ENCODE measurements at places on chromosomes 4 and X.

- DNase-seq: no peak
These were observed 9.6 kb upstream of the MAP7D3 start for GRCh38 chrX:136260776-136261175.

- DNase-seq: no peak
These were observed 261.3 kb downstream of the TENM3 start for GRCh38 chr4:182504463-182504862.

- peak; percentile 43 for DNase-seq
These were observed 555 bp upstream of the PGM2 start for GRCh38 chr4:37825968-37826294.

DNA sequence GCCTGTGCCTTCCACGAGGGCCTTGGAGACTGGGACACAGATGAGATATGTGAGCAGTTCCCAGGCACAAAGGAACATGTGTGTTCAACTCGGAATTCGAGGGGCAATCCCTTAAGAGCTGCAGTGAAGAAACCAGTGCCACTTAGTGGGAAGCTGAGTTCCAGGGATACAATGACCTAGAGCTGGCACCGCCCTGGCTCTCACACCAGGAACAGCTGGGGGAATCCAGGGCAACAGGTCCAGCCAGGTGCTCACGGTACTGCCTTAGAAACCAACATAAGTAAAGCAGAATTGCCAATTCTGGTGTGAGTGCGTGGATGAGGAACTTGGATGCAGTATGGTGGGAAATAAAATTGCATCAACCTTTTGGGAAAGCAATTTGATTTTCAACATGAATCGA, 122.9 kb downstream of the AFAP1 start:
- no peak for DNase-seq

DNA sequence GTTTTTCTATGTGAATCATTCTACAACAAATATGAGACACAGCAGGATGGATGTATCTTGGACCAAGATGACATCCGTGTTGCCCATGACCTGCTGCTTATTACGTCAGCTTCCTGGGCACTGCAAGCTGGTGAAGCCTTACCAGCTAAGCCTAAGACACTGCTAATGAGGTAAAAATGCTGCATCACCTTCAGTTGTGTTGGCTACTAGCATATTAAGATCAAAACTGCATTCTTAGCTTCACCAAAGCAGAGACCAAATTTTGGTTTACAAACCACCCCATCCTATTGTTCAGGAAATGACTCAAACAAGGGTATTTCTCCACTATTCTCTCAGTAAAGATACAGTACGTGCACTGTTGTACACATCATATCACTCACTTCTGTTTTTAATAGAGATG, 50.3 kb downstream of the MAML3 start:
- peak; percentile 92 for DNase-seq

DNA sequence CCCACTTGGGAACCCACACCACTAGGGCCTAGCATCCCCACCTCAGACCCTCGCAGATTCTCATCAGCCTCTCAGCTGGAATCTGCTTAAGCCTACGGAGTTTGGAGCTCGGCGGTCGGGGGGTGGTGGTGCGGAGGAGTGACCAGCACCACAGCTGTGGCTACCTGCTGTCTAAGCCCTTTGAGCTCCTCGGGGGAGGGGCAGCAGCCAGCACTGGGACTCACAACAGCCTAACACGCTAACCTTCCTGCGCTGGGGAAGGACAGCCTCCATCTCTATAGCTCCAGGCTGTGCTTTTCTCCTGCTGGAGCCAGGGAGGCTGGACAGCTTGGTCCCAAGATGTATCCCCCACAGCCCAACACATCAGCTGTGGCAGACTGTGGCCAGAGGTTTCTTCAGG, 281.5 kb downstream of the USP46 start:
- DNase-seq: no peak

DNA sequence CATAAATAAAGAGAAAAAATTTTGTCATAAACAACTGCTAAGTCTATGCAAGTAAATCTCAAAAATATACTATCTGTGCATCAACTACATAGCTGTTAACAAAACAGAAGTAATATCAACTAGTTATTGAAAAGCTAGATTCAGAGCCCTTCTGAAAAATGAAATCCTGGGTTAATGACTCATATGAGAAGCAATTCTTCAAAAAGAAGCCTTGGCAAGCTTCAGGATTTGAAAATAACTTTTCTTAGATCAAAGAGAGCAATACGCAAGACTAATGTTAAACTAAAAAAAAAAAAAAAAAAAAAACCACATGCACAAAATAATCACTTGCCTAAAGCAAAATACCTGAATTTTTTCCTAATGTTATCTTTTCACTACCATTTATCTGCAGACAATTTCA, 566.1 kb upstream of the BOD1L1 start:
- DNase-seq: no peak

DNA sequence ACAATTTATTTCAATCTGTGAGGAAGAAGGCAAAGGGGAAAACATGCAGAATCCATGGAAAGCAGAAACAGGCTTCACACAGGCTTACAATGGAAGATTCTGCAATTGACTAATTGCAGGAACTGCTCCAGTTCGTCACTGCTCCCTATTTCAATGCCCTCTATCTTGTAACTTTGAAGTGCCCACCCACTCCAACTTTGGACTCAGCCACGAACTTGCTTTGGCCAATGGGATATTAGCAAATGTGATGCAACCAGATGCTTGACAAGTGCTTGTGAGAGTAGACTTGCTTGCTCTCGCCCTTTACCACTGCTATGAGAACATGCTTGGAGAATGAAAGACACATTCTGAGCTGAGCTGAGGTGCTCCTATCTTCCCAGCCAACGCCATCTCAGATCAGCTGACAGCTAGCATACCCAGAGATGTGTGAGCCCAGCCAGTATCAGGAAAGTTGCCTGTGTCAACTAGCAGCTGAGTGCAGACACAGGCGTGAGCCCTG, 105.7 kb upstream of the PTCHD1 start:
- DNase-seq: no peak

DNA sequence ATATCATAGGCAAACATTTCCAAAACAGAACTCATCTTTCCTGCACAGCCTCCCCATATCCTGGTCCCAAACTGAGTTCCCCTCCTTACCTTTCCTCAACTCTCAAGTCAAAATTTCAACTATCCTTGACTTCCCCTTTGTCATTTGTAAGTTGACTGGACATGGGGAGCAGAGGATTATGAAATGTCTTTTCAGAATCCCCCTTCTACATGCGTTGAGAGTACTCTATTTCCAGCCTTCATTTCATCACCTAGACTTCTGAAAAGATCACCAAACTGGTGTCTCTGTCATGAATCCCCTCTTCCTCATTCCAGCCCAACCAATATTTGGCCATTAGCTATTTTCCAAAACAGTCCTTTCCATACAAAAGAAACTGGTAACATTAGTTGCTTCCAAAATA, 95.2 kb downstream of the SYNPO2 start:
- DNase-seq: peak; percentile 46

- DNase-seq: peak; percentile 25
These were observed 64.6 kb downstream of the COX7B2 start for GRCh38 chr4:46844325-46844917.

DNA sequence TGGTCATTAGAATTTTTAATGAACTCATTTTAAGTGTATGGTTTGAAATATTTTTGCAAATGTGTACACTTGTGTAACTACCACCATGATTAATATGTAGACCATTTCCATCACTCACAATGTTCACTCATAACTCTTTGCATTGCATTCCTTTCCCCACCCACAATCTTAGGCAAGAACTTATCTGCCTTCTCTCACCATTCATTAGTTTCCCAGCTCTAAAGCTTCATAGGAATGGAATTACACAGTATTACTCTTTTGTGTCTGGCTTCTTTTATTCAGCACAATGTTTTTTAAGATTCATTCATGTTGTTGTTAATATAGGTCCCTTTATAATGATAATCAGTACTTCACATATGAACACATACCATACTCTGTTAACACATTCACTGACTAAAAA, 106.1 kb downstream of the ARAP2 start:
- no peak for DNase-seq

DNA sequence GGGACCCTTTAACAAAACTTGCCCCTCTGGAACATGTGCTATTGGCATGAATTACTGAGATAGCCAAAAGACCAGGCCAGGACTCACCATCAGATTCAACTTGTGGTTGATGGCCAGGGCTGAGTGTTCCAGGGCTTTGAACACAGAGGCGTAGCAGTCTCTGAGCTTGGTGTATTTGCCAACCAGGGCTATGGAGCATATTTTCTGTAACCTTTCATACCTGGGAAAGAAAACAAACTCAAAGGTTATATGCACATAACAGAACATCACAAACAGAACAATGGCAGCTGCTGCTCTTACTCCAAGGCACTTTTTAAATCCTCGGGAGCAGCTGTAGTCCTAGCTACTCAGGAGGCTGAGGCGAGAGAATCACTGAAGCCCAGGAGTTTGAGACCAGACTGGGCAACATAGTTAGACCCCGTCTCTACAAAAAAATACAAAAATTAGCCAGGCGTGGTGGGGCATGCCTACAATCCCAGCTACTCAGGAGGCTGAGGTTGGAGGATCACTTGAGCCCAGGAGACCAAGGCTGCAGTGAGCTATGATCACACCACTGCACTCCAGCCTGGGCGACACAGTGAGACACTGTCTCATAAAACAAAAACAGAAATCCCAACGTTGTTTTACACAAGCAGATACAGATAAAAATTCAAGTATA, 29.3 kb downstream of the CTPS2 start:
- no peak for DNase-seq

DNA sequence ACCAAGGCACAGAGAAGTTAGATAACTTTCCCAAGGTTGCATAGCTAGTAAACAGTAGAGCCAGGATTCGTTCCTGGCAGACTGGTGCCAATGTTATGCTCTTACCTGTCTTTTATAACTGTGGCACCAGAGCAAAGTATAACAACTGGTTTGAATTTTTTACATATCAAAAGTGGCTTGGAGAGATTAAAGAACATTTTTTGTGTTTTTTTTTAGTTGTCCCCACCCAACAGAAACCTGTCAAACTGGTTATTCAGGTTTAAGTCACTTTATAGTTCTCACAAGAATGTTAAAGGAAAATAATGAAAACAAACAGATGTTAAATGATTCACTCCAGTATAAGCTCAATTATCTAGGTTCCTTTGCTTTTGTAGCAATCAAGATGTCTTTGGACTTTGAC, 15.6 kb upstream of the FAM47E start:
- no peak for DNase-seq

- DNase-seq: no peak
These were observed 354.1 kb downstream of the CHIC1 start for GRCh38 chrX:73916931-73917667.

GRCh38 chrX:64427281-64427680, 32.0 kb upstream of the MTMR8 start:
- no peak for DNase-seq

DNA sequence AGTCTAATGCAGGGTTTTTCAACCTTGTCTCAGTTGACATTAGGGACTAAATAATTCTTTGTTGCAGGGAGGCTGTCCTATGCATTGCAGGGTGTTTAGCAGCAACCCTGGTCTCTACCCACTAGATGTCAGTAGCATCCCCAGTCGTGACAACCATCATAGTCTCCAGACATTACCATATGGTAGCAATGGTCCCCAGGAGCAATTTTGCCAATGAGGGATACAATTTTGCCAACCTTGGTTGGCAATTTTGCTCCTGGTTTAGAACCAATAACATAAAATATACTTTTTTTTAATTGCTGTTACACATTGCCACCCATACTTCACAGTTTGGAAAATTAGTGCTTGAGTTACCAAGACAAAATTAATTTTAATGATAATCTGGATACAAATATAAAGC, 6.0 kb downstream of the EREG start:
- peak; percentile 64 for DNase-seq

GRCh38 chr4:94588896-94589693, 137.4 kb downstream of the PDLIM5 start:
- DNase-seq: no peak
